ENCODE measurements at places on chromosomes 4 and X.

- DNase-seq, result no peak
Measured at GRCh38 chr4:79022529-79022928, 83.3 kb upstream of the PAQR3 start.

- no peak for DNase-seq
Measured at GRCh38 chrX:53715346-53715924, 28.9 kb upstream of the HUWE1 start.

- DNase-seq, result no peak
Measured at GRCh38 chr4:30865691-30866090, 145.5 kb downstream of the PCDH7 start.

DNA sequence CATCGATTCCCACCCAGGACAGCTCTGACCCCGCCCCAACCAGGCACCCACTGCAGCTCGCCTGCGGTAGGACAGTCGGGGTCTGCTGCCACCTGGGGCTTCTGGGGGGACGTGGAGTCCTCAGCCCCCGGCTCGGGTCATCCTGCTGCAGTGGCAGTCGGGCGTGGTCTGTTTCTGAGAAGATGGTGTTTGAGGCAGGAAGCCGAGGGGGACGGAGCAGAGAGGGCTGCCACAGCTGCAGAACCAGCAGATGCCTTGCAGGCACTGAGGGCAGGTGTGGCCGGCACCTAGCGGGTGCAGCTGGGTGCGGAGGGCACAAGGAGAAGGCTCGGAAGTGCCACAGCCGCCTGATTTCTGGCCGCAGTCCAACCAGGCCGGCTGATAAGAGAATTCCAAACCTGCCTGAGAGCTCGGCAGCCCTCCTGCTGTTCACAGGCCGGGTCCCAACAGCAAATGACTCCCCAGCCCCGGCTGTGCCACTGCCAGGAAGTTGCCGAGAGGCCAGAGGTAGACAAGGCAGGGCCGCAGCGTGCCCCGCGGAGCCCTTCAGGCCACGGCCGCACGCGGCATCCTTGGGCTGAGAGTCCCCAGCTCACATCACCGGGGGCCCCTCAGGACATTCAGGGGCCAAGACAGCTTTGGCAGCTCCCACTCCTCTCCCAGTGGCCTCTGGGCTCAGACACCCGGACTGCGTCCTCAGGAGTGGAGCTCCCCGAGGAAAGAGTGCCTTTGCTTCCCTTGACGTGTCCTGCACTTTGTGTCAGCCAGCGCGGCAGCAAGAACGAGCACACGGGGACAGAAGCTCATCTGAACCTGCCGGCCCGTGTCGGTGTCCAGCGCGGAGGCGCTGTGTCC is 9.4 kb upstream of the CPLX1 start:
- DNase-seq, result peak; percentile 73

DNA sequence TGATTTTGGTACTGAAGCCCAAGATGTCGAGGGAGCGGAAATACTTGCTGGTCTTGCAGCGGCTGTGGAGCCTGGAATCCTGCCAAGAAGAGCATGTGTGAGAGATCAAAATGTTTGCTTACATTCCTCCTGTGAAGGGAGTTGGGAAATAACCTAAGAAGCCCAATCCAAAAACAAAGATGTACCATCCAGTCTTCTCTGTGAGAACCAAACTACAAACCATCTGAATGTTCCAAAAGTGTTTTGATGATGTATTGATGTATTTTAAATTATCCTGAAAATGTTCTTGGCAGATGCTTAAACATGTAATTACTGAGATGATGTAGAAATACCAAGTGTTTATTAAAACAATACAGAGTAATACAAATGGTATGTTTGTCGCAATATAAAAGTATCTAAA is 10.1 kb upstream of the ADH1A start:
- no peak for DNase-seq

- DNase-seq, result no peak
Measured at GRCh38 chr4:41537292-41537890, 566 bp upstream of the LIMCH1 start.

DNA sequence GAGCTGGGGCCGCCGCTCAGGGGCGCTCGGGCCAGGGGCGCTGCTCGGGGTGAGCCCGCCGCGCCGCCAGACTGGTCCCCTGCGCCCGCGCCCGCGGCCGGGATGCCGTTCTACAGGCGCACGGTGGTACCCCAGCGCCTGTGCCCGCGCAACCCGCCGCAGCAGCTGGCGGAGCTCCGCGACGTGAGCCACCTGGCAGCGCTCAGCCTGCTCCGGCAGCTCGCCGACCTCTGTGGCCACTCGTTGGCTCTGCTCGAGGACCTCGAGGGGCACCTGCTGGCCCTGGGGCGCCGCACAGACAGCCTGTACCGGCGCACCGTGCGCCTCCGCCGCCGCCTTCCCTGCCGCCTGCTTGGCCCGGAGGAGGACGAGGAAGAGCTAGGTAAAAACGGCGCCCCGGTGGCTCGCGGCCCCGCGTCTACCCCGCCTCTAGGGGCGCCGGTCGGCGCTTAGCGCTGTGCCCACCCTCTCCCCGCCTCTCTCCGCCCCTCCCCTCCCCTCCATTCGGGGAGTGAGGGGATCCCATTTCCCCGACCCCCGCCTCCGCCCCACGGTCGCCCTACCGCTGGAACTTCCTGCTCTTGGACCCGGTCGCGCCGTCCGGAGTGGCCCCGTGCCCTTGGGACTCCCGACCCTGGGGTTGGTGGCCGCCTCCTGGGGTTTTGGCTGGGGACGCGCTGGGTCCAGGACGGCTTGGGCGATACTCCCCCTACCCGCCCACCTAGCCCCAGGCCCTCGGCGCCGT is 513 bp downstream of the NHSL2 start:
- peak; percentile 38 for DNase-seq

DNA sequence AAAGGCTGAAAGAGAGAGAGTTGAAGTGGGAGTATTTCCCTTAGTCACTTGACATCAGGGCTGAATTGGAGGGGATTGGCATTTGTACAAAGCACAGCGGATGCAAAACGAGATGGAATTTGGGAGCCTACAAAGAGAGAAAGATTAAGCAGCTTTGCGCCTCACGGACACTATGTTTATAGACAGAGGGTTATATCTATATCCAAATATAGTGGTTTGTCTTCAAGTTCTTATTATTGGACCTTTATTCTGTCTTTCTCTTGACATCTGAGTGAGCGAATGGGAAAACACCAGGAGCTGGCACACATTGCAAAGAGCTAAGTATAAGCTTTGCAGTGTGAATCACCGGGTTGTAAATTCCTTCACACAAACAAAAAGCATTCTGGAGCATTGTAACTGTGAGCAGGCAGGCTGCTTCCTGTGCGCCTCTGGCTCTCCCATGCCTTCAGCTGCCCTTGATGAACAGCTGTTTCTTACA is 500.2 kb downstream of the STIM2 start:
- DNase-seq, result no peak

DNA sequence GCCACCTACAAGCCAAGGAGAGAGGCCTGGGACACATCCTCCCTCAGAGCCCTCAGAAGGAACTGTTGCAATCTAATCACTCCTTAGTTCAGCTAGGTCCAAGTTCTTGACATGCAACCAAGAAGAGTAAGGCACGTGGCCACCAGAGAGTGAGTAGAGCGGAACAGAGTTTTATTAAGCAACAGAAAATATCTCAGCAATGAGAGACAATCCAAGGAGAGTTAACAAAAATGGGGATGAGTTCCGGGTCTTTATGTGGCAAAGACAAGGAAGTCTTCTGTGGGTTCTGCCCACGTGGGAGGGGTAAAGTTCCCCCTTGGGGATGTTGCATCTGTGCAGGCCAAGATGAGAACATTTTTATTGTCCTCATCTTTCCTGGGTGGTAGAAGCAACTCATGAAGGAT is 38.5 kb upstream of the PROM1 start:
- DNase-seq, result no peak

GRCh38 chrX:47579537-47579936 is 2.7 kb upstream of the TIMP1 start:
- no peak for DNase-seq

GRCh38 chr4:123623611-123624010 is 227.0 kb downstream of the SPRY1 start:
- no peak for DNase-seq

GRCh38 chr4:55437356-55437796 is 41.6 kb downstream of the TMEM165 start:
- no peak for DNase-seq

- DNase-seq, result no peak
Measured at GRCh38 chr4:18961879-18962278, 940.3 kb upstream of the LCORL start.

DNA sequence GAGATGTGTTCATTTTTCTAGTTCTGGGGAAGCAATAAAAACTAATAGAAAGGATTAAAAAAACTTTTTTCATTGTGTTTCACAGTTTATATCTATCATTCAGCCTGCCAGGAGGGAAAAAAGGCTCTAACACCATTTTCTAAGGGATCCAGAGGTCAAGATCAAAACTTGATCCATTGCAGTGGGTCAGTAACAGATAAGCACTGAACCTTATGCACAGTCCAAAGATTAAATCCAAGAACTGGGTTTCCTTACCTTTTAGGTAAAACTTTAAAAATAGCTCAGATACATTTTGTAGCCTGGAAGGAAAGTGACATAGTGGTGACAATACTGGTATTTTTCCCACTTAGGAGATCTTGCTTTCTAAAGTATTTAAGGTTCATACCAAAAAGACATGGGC is 12.7 kb downstream of the MTTP start:
- no peak for DNase-seq

Measured in BE2C (cell line).